ENCODE measurements at places on chromosomes 16 and 17. TPM values are rescaled to one million over a fixed set of nuclear protein-coding genes. Genes with fewer than 3 reads are reported as not detected.

GRCh38 chr17:44965481-44966234 is 2.4 kb downstream of the C1QL1 start:
- no peak for DNase-seq

- no peak for DNase-seq
Observed at GRCh38 chr16:3810198-3810664, 70.3 kb downstream of the CREBBP start.

- DNase-seq: no peak
Observed at GRCh38 chr17:37130984-37131446, 182.3 kb downstream of the AATF start.

- no peak for DNase-seq
Observed at GRCh38 chr16:991773-992172, 10.2 kb downstream of the SOX8 start.

GRCh38 chr17:55090079-55090492 is 121.5 kb downstream of the STXBP4 start:
- DNase-seq: no peak

DNA sequence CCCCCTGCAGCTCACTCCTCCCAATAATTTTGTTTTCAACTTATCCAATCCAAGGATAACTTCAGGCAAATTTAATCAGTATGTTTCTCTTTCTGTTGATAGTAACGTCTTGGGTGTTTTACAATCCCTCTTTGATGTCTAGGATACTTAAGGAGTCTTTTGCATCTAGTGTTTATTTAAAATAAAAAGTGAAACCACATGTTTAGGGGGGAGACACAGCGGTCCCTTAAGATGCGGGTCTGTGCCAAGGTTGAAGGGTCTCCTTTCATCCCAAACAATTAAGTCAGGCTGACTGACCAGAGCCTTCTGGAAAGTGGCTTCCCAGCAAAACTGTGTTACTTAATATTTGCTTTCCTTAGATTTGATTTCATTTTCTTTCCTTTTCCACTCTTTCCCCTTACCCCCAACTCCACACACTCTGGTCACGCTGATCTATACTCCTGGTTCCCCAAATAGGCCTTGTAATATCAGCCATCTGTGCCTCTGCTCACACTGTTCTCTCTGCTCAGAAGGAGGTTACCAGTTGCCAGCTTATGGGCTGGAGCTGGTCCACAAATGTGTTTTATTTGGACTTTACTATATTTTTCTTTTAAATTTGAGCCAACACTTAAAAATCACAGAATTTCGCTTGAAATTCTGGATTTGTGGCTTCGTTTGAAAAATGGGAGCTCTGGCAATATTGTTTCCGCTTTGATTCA is 11.2 kb downstream of the ANKS4B start:
- DNase-seq: no peak

WFIKKN2 gene
- 1.3 TPM for polyA plus RNA-seq
